Eye (tissue), 1 donor: ENCODE measurements at places on chromosomes 3 and 15.

DNA sequence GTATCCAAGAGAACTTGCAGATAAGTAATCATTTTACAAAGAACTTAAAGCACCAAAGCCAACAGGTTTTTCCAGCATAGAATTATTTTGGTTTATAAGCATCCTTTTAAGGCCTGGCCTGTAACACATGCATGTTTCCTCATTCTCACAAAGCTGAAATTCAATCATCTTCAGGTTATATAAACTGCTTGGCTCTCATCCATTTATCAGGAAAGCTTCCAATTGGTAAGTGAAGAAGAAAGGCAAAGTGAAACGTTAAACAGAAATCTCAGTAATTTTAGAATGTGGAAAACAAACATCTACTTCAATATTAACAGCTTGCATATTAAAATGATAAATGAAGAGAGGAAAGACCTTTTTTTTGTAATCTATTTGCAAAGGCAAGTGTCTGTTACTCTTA, 1.6 kb downstream of the SERP1 start:
- DNase-seq, result no peak

GRCh38 chr3:188884299-188885043, 287.3 kb upstream of the TPRG1 start:
- no peak for DNase-seq

DNA sequence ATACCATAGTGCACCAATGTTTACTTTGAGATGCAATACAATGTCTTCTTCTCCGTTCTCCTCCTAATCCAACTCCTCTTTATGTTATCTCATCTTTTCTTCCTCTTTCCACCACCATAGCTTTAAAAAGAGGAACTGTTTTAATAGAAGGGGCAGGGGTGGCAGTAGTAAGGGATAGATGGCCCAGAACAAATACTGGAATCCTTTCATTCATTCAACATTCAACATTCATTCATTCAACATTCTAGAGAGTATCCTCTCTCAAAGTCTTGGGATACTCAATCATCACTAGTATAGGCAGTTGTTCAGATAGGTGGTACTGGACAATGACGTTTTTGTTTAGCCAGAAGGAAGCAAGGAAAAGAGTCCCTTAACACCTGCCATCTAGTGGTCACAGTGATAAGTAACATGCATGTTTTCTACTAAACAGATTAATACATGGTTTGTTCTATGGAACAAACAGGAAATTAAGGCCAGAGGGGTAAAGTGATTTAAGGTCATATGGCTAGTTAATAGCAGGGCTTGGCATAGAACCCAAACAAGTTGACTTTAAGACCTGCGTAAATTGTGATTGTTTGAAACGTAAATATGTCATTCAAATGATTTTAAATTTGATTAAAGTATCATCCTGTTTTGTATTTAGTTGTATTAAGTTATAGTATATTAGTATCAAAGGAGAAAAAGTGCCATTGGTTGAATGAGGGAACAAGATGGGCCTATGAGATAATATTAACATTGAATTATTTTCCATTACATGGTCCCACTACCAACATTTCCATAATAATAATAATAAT, 26.9 kb upstream of the EHHADH start:
- peak; percentile 44 for DNase-seq

GRCh38 chr3:123584284-123584987, 417 bp downstream of the HACD2 start:
- DNase-seq, result no peak

GRCh38 chr15:72319985-72320671, at the start of gene CELF6:
Gene CELF6 (minus strand): TSS chr15:72320157. CDS start chr15:72319874, 283 bp downstream.
- DNase-seq, result peak; percentile 95

- no peak for DNase-seq
Observed at GRCh38 chr3:115611630-115612029, 11.7 kb upstream of the GAP43 start.

DNA sequence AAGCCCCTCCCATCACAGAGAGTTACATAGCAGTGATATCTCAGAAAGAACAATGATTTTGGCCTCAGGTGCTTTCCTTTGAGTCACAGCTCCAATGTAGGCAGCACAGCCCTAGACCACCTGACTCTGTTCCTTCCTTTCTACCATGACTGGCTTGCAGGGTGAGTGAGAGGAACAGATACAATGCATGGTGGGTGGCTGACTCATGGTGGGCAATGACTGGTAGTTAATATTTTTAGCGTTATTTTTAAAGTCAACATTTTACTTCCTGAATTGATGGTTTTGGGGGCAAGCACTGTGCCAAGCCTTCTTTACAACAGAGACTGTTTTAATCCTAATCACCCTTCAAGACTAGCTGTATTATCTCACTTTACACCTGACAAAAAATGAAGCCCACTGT, 32.8 kb upstream of the ST3GAL6 start:
- DNase-seq, result no peak

GRCh38 chr15:78170848-78171773, 21.9 kb downstream of the IDH3A start:
- DNase-seq, result no peak

DNA sequence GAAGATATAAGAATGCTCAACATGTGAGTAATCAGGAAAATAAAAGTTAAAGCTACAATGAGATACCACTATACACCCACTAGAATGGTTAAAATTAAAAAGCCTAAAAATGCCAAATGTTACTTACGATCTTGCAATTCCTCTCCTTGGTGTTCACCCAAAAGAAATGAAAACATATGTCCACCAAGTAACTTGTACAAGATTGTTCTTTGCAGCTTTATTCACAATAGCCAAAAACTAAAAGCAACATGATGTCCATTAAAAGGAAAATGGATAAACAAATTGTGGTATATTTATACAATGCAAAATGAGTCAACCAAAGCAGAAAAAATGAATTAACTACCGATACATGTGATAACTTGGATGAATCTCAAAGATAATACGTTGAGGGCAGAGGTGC, 301.6 kb upstream of the THBS1 start:
- no peak for DNase-seq

- DNase-seq, result no peak
Observed at GRCh38 chr15:79562899-79563298, 130.8 kb downstream of the MINAR1 start.

DNA sequence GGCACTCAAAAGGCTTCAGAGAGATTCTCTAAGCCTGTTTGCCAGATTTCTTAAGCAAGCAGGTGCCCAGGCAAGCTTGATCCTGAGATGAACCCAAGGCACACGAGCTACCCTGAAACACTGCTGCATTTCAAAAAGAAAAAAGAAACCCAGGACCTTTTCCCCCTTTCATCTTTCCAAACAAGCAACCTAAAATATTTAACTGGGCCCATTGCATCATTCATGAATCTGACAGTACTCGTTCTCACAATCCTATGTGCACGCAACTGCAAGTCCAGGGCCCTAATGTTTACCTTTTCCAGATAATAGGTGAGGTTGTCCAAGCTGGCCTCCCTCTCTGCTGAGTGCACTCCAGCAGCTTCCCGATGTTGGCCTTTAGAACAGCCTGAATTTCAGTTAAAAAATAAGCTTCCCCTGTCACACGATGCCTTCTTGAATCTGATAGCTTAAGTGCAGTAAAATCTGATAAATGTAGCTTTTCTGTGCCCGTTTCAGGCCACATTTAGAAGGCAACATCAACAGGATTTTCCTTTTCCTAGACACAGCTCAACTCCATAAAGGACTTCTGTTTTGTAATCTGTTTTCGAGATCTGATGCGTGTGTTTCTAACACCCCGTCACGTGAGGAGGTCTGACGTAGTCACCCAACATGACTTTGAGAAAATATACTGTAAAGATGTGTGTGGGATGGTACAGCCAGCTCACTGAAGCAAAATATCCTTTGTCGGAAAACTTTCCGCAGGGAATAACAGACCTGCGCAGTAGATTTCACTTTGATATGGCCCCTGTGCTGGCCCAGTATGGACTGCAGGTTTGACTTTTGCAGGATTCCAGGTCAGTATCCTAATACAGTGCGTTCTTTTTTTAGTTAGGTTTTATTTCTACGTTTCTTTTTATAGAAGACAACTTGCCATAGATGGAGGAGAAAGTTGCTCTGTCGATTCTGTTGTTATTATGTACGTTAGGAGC, 55.1 kb upstream of the RASA2 start:
- DNase-seq, result no peak

- DNase-seq, result no peak
Observed at GRCh38 chr15:45026651-45027190, 3.7 kb downstream of the SORD start.

GRCh38 chr3:189389346-189389745, 217.6 kb downstream of the TPRG1 start:
- DNase-seq, result no peak

GRCh38 chr15:90165659-90166489, 35.3 kb upstream of the SEMA4B start:
- peak; percentile 80 for DNase-seq

- no peak for DNase-seq
Observed at GRCh38 chr15:49309889-49310288, 113.2 kb upstream of the FGF7 start.

- DNase-seq, result no peak
Observed at GRCh38 chr3:20141316-20141715, 44.7 kb downstream of the SGO1 start.

GRCh38 chr15:50828610-50829206, 63.2 kb upstream of the SPPL2A start:
- DNase-seq, result peak; percentile 48

DNA sequence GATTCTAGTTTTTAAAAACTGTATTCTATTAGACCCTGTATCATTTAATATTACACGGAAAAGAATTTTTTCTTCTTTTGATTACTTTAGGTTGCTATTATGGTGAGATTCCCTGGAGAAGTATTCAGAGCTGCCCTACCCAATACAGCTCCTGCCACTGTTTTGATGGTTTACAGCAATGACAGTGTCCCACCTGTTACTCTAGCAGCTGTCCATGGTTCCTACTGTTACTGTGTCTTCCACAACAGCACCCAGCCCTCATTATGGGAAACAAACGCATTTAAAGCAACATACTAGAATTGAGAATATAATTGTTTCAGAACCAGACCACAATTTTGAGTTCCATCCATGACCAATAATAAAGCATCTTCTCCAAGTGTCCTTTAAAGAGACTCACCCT, 450.7 kb downstream of the SHQ1 start:
- peak; percentile 51 for DNase-seq

DNA sequence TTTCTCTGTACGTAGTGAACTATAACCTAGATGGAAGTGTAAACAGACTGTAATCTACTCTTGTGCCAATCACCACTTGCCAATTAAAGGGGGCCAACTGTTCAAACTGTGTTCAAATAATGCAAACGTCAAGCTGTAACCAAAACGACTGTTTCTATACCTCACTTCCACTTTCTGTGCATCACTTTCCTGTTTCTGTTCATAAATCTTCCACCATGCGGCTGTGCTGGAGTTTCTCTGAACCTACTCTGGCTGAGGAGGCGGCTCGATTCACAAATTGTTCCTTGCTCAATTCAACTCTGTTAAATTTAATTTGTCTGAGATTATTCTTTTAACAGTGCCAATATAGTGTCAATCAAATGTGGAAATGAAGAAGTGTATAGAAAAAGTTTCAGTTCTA, 206.7 kb upstream of the TBC1D5 start:
- no peak for DNase-seq

DNA sequence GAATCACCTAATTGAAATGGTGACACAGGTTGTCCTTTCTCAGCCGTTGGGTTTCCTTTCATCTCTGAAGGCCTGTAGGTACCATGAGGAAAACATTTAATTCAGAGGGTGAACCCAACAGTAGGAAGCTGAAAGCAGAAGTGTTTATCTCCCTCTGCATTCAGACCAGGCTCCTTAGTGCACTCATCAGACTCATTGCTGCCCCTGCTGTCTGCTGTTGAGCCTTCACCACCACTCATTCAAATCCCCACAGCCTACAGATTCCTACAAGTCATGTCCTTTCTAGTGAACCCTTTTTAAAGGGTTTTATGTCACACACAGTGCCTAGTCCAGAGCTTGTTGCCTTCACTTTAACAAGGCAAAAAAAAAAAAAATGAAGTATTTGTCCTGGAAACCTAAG, 13.4 kb downstream of the WDR48 start:
- no peak for DNase-seq

GRCh38 chr15:99249270-99249841, at the start of gene TTC23:
Gene TTC23 (minus strand): TSS chr15:99249581. CDS start chr15:99228712, 20,869 bp downstream.
- DNase-seq, result peak; percentile 88

DNA sequence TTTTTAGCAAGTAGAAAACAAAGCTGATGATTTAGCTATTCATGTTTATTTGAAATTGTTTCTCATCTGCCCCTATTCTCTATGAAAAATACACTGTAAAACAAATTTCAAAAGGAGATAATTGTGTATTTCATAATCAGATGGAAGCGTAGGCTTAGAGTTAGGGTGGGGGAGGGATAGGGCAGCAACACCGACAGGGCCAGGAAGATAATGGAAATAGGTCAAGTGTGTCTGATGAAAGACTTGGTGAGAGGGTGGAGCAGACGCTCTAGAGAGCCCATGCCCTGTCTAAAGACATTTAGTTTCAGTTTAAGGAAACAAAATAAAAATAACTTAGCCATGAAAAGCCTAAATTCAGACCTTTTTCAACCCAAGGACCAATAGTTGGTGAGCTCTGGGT, 51.6 kb upstream of the ARL6 start:
- peak; percentile 61 for DNase-seq

DNA sequence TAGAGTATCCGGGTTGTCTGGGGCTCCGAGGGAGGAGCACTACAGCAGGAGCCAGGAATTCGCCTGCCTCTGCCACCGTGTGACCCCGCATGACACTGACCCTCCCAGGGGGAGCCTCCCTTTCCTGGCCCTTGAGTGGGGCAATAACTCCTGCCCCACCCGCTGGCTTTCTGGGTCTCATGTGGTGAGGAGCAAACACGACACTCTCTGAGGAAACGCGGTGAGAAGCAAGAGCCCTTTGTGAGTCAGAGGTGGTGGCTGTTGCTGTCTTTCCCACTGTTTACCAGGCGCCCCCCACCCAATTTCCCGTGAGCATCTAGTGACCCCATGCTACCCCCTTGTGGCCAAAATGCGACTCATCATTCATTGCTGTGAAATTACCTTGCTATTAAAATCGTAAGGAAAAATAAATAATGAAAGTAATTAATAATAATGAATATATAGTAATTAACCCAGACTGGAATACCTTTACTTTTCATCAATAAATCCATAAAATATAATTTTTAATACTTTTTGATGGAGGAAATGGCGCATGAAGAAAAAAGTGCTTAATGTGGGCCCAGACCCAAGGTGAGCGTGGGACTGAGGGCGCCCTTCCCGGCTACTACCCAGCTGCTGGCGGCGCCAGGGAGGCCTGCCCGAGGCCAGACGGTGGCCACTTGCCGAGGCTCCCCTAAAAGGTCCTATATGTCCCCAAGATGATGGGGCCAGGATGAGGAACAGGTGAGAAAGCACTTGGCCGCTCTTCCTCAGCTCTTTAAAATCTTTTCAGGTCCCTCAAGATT, 29.3 kb downstream of the CCNL1 start:
- peak; percentile 95 for DNase-seq

GRCh38 chr15:66849746-66850077, 147.7 kb downstream of the SMAD6 start:
- DNase-seq, result no peak
